ENCODE measurements at places on chromosomes 13 and 19.

GRCh38 chr19:16898361-16899015 is 9.7 kb downstream of the F2RL3 start:
- no peak for DNase-seq

GRCh38 chr19:18496980-18497256 is 25.0 kb downstream of the ELL start:
- no peak for DNase-seq

DNA sequence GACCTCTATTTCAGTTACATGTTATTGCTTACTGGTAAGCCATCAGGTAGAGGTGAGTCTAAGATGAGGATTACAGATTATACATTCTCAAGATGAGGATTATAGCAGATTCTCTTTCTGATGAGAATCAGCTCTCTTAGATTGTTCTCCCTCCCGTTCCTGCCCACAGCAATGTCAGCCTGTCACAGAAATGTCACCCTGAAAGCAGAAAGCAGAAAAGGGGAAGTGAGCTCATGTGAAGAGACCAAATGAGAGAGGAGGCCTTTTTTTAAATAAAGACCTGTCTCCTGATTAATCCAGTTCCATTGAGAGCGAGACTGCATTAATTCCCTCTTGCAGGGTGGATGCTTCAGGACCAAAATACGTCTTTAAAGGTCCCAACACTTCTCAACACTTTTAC is 445.6 kb downstream of the KCTD12 start:
- peak; percentile 75 for DNase-seq

- DNase-seq: no peak
Measured at GRCh38 chr19:46232029-46232428, 2.5 kb downstream of the IGFL1 start.

GRCh38 chr13:48496271-48497161 is 36.4 kb downstream of the RCBTB2 start:
- no peak for DNase-seq

DNA sequence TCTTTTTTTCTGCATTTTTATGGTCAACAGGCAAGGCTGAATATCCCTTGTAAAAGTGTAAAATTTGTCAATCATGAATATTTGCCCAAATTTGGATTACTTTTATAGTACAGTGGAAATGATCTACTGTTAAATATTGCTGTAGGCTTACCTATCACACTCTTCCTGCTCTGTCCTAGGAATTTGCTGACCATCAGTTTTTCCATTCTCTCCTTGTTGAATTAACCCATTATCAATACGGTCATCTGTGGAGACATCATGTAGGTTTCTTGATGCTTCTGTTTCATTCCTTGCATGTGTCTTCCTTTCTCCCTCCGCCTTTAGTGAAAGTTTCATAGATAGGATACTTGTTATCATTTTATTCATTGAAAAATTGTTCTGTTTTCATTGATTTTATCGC is 139.6 kb upstream of the TUBA3C start:
- no peak for DNase-seq

Data from GDM1 (cell line).